ENCODE measurements at places on chromosomes 1 and 21.

GRCh38 chr1:241776911-241777310, 71.1 kb upstream of the EXO1 start:
- no peak for DNase-seq

GRCh38 chr1:88394958-88395357, 289.1 kb upstream of the PKN2 start:
- DNase-seq, result no peak

DNA sequence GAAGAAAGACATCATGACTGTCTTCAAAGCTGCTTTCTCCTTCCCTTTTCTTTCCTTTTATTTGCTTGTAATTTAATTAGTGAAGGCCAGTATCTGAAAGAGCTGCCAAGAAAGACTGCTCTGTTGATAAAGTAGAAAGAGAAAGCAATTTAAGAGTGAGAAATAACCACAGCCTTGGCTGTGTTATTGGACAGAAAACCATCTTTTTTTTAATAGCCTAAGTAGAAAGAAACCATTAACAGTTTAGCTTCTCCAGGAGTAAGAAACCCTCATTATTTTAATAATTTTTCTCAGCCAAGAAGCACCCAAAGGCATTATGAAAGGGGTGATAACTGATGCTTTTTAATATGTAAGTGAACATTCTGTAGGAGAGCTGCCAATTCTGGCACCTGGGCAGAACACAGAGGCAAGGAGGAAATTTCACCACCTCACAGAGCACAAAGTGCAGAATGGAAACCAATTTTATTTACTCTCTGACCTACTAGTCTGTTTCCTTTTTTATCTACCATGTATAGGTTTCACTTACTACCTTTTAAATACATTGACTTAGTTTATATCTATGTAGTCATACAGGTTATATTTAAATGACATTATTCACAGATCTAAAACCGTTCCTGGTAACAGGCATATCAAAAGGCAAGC, 703.2 kb downstream of the MRPL39 start:
- DNase-seq, result no peak

DNA sequence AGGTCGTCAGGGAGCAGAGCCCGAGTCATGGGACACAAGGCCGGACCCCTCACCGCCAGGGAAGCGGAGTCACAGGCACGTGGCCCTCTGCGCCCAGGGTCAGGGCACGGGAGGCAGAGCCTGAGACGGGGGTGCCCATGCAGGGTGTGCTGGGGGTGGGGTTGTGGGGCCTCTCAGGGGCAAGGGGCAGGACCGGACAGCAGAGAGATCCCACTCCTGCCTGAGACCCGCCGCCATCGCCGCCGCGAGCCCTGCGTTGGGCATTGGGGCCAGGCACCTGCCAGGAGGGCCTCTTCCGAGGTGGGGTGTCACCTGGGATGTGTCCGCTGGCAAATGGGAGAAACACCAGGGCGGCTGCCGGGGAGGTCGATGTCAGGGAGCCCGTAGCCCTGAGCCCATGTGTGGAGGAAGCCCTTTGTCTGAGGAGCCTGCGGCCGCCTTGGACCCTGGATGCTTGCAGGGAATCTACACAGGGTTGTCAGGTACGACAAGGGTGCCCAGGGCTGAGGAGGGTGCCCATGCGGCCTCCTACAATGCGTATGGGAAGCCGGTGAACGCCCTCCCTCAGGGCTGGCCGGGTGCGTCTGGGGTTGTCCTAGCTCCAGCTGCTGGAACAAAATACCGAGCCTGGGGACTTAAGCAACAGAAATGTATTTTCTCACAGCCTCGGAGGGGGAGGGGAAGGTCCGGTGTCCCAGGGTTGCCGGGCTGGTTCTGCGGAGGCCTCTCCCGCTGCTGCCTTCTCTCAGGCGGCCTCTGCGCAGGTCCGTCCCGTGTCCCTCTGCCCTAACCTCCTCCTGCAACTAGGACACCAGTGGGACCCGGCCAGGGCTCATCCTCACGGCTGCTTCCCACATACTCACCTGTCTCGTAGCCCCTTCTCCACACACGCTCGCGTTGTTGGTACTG, 16.4 kb upstream of the C1orf159 start:
- peak; percentile 29 for DNase-seq

DNA sequence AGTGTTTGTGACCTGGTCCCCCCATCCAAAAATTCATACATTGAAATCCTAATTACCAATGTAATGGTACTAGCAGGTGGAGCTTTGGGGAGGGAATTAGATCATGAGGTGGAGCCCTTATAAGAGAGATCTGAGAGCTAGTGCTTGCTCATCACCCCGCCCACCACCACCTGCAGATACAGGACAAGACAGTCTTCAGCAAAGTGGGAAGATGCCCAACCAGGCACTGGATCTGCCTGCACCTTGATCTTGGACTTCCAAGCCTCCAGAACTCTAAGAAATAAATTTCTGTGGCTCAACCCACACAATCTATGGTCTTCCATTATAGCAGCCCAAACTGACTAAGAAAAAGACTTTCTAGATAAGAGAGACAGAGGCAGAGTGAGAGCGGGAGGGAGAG, 343.4 kb downstream of the LRRIQ3 start:
- no peak for DNase-seq

DNA sequence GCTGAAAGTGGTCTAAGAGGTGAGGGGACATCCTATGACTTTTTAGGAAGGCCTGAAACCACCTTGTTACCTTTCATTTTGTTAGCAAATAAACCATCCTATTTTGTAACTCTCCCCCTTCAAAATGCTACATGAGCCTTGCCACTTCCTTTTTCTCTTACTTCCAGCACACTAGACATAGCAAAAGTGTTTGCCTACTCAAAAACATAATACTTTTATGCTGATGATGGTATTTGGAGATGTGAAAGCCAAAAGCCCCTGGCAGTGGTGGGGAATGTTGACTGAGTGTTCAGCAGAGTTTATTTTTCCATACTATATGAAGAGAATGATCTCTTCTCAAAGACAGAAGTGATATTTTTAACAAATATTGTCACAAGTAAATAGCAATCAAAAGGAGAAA, 134.2 kb downstream of the EDEM3 start:
- no peak for DNase-seq

DNA sequence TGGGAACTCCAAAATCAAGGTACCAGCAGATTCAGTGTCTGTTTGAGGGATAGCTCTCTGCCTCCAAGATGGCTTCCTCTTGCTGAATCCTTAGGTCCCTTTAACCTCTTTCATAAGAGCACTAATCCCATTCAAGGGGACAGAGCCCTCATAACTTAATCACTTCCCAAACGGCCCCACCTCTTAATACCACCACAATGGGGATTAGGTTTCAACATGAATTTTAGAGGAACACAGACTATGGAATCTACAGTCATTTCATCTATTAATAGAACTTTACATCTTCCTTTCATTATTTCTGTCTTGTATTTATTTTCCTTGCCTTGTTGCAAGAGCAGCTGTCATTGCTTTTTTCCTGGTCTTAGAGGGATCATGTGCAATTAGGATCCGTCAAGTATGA, 30.3 kb downstream of the HOOK1 start:
- no peak for DNase-seq

DNA sequence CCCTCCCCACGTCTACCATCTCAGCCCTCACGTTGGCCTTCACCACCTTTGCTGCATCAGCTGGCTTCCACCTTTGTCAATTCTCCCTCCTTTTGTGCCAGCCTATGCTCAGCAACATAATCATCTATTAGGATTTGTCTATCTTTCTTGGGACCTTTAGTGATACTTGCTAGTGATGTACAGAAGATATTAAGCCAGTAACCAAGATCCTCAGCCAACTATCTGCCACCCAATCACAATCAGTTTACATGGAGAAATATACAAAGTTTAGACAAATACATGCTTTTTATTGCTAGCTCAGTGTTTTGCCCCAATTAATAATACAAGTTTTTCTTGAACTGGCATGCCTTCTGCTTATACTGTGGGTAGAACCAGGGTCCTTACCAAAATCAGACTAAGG, 172.3 kb downstream of the TPR start:
- no peak for DNase-seq

DNA sequence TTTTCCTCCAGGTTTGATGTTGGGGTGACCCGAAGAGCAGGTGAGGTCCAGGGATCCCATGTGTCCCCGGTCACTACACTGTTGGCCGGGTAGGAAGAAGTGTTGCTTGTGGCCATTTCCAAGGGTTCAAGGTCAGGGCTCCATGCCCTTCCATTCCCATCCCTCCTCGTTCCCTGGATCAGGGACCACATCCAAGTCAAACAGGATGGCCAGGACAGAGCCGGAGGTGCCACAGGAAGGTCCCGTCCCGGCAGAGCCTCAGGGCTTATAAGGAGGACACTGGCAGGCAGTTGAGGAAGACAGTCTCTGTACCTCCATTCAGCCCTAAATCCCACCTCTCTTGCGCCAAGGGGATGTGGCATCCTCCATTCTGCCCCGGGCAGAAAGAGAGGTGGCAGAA, 22.0 kb upstream of the FAM131C start:
- DNase-seq, result no peak

DNA sequence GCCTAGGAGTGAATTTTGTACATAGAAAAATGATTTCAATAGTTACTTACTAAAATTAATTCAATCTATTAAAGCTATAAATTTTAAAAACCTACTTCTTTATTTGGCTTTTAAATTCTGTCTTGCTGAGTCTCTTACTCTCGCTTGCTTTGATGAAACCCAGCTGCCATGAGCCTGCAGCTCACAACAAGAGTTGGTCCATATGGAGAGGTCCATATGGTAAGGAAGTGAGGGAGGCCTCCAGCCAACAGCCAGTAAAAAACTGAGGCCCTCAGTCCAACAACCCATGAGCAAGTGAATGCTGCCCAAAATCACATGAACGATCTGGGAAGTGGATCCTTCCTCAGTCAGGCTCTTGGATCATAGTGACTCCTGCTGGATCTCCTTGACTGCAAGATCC, 89.9 kb upstream of the CXADR start:
- DNase-seq, result no peak
